Vagina (tissue), 2 donors: ENCODE measurements at places on chromosomes 7 and 10. TPM values are rescaled to one million over a fixed set of nuclear protein-coding genes. Genes with fewer than 3 reads are reported as not detected.

GRCh38 chr10:73433538-73433867 is at the start of gene MSS51:
TSS of gene MSS51 (minus strand) at chr10:73433561. CDS start at chr10:73428284, 5,277 bp downstream.
- no peak for DNase-seq

DNA sequence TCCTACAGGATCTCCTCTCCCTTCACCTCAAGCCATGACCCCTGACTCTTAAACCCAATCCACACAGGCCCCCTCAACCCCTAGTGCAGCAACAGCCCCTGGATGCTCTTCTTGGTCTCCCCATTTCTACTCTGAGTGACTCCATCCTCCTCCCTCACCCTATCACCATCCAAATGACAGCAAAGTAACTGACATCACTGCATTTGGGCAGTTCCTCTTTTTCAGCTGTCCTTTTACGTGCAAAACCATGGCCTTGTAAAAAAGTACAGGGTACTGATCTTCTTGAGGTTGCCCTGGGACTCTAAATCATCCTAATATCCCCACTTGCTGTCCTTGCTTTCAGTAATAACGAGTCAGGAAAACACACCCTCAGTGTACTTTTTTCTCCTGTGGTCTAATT is 454.9 kb downstream of the ADRA2A start:
- no peak for DNase-seq

DNA sequence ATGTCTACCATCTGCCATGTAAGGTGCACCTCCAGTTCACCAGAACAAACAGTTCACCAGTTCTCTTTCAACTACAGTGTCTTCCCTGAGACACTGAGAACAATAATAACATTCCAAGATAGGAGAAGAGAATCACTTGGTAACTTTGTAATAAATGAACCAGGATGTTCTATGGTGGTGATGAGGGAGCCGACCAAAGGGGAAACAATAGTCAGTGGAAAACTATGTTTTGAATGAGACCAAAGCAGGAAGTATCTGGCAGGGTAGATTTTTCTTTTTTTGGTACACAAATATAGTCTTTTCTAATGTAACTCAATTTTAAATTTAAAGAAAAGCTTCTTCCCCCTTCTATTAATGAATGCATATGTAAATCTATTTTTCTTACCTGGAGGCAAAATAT is 20.0 kb downstream of the HYAL4 start:
- DNase-seq = no peak

DNA sequence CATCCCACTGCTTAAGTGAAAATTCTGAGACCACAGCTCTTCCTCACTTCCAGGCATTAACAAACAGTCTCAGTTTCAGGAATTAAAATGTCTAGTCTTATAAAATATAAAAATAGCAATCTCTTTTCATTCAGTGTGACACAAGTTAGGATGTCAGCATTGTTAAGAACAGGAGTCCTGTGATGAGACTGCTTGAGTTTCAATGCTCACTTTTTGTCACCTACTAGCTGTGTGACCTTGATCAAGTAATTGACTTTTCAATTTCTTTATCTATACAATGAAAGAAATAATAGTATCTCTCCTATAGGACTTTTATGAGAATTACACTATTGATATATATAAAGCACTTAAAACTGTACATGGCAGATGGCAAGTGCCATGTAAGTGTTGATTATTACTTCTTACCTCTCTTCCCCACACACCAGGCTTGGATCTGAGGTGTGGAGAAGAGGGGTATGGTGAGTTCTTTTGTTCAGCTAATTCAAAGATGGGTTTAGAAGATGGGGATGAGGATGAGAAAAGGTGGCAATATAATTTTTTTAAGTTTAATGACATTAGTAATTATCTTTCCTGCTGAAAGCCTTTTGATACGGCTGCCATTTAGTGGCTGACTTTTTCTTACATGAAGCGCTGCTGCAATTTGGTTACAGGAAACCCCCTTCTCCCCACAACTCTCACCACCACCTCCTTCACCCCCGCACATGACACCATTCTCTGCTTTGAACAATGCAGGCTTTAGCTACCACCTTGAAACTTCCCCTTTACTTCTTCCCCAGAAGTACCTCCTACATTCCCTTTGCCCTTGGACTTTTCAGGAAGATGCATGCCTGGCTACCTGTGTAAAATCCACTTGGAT is 20.8 kb upstream of the HYAL4 start:
- DNase-seq = no peak

DNA sequence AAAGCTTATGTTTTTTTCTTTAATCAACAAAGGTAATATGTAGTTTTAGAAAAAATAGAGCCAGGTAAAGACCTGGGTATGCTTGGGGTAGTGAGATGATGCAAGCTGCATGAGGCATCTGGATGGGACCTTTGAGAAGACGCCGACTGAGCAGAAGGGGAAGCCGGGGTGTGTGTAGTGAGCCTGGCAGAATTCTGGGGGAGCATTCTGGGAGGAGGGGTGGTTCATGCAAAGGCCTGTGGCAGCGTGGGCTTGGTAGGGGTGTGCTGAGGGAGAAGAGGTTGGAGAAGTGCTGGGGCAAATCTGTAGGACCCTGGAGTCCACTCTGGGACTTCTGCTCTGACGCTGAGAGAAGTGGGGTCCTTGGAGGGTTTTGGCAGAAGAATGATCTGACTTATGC is 33.9 kb upstream of the SHH start:
- no peak for DNase-seq

- no peak for DNase-seq
Measured at GRCh38 chr10:95531058-95531809, 29.9 kb downstream of the SORBS1 start.

DNA sequence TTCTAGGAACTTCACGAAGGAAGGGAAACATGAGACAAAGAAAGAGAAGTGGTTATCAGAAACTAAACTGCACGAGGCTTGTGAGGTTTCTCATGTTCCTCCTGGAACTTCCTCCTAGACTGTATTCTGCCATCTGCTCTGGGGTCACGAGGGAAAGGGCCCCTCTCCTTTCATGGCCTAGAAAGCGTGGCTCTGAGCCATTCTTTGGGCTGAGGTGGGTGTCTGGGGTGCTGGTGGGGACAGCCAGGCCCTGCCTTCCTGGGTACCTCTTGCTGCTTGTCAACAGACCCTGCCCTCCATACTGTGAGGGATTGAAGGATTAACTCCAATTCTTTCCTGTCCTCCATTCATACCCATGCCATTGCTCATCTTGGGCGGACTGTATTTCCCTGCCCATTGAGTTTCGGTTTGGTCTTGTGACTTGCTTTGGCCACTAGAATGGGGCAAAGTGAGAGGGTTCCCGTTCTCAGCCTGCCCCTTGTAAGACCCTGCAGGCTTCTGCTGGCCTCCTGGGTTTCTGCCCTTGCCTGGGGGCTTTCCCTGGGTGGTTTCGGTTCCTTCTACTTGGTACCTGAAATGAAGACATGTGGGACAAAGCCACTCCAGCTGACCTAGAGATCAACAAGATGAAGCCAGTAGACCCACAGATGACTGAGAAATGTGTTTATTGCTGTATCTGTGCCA is 14.9 kb upstream of the GIMAP8 start:
- no peak for DNase-seq

- no peak for DNase-seq
Measured at GRCh38 chr10:22263106-22263505, 45.3 kb upstream of the EBLN1 start.

GRCh38 chr10:71138166-71138830 is 74.1 kb upstream of the UNC5B start:
- DNase-seq = peak; percentile 90

DNA sequence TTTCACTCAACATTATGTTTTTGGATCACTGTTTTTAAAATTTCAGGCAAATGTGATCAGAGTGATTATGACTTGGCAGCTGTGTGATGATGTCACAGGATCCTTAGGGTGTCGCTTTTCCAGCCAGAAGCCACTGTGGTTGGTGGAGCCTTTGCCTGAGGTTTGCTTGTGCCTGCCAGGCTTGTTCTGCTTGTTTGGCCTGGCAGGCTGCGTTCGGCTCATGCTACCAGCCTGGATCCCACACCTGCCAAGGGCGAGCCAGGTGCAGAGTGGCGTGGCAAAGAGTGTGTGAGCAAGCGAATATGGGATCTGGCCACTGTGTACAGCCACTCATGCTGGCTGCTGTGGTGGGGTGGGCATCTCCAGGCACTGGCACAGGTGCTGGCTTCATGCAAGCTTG is 55.7 kb downstream of the ADK start:
- no peak for DNase-seq

- DNase-seq = no peak
Measured at GRCh38 chr7:94913391-94913790, 6.0 kb downstream of the PPP1R9A start.

DNA sequence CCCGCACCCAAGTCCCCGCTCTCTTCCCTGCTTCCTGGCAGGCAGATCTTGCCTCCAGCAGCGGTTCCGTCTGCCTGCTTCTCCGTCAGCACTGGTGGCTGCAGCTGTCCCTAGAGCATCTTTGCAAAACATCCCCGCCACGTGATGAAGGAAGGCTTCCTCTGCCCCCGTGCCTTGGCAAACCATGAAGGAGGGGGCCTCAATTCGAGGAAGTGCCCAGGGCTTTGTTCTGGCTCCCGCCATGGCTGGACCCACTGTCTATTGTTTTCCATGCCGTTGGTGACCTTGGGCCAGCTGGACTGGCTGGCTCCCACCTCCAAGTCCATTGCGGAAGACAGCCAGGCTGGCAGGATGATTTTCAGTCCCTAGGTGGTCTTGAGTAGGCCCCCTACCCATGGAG is 13.2 kb upstream of the AQP1 start:
- DNase-seq = no peak

DNA sequence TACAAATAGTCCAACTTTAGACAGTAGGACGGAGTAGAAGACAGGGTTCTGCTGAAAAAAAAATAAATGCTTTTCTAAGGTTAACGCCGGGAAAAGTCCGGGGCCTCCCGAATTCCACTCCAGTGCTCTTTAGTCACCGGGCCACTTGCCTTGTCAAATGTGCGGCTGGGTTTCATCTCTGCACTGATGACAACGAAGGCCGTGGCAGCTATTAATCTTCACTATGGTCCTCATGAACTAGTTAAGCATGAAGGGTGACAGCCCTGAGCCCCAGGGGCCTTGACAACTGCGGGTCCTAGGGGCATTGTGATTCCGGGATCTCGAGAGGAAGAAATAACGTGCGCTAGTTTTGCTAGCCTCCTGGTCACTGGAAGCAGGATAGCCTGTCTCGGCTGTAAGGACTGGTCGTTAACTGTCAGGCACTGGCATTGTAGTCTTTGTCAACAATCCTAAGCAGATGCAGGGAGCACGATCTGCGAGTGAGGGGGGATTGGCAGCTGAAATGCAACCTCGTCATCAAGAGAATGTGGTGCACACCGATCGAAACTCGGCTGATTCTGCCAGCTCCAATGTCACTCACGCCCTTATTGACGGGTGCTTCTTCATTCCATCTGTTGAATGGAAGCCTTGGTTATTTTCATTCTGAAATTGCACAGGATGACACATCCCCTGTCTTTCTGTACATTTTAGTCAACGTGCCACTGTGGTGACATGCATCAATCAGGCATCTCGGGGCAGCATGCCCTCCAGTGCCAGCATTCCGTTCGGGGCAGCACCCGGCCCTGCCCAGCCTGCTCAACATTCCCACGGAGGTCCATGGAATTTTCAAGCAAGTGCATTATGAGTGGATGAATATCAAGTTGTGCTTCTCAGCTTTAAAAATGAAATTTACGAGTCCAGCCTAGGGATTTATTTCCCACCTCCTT is 51.6 kb upstream of the MGMT start:
- no peak for DNase-seq

DNA sequence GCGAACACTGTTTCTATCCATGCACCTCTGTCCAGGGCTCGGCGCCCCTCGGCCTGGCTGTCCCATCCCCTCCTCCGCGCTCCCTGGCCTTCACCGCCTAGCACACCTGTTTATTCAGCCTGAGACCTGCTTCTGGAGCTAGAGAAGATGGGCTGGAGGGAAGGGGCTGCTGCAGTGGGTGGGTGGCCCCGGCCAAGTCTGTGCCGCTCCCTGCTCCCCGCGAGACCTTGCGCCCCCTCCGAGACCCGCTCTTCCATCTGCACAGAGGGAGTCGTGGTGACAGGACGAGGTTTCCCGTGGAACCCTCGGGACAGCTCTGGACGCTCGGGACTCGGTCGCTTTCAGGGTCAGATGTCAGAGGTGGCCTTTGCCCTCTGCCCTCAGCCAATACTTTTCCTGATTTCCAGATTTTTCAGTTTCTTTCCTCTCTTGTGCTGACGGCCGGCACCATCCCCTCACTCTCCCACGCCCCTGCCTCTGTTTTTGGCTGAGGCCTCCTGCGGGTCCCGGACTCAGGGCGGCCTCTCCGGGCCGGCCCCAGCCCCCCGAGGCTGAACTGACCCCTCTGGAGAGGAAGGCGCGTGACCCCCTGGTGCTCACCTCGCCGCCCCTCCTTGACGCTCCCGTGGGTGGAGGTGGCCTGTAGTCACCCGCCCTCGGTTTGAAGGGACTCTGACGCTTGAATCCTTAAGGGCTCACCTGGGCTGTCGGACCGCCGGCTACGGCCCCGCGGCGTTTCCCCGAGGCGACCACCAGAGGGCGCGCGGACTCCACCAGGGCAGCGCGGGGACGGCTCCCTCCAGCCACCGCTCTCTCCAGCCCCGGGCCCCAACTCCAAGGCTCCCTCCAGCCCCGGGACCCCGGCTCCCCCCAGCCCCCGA is 15.6 kb downstream of the SHH start:
- DNase-seq = no peak

- DNase-seq = no peak
Measured at GRCh38 chr7:48049850-48050249, 14.5 kb downstream of the C7orf57 start.

DNA sequence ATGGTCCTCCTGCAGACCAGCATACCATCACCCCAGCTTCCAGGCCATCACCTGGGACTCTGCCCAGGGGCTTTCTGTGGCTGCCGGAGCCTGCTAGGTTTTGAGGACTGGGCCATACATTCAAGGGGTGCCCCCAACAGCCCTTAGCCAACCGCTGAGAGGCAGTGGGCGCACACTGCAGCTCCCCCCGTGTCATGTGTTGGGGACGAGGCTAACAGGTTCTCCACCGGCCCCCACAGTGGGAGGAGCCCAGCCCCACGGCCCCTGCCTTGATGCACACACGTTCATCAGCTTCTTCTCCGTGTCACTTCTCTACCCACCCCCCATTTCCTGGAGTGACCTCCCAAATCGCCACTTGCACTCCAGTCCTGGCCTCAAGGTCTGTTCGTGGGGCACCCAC is 543.2 kb upstream of the FOXK1 start:
- DNase-seq = no peak

DNA sequence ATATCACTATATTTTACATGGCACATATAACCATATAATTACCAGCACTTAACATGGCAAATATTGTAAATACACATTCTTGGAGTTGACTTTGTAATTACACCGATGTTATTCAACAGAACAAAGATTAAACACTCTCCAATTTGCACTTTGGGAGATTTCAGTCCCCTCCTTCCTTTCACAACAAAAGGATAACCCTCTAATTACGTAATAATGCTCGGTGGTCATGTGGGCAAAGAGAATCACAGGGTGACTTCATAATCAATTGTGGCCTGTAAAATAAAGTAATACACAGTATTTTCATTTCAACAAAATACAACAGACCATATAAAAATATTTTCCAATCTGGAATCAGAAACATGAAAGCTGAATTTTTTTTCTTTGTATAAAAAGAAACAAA is 73.2 kb downstream of the RHOBTB1 start:
- DNase-seq = no peak

Gene FGFBP3
- total RNA-seq = 0.74 TPM

Gene JAZF1
- total RNA-seq = 36.1 TPM

Gene ACTA2
- 1,162 TPM for total RNA-seq

Gene LMOD2
- not detected for total RNA-seq

Gene MBL2
- not detected for total RNA-seq

Gene PLEKHS1
- total RNA-seq = not detected

Gene NEBL
- 55.2 TPM for total RNA-seq

Gene AKR1E2
- total RNA-seq = 3.7 TPM

Gene GPR85
- total RNA-seq = not detected

Gene WDR86
- total RNA-seq = 19.4 TPM

Gene SPOCK2
- 46.9 TPM for total RNA-seq

Gene CTTNBP2
- total RNA-seq = 25.0 TPM
